Stimulated activated CD8-positive, alpha-beta memory T cell treated with anti-CD3 and anti-CD28 coated beads, Interleukin-12 subunit alpha, Interleukin-12 subunit beta, amount 100 ng/mL, for 1 hour (primary cell): ENCODE measurements at places on chromosomes 11 and 22.

- DNase-seq: no peak
These were observed 110.4 kb downstream of the WNT11 start for GRCh38 chr11:76095891-76096290.

DNA sequence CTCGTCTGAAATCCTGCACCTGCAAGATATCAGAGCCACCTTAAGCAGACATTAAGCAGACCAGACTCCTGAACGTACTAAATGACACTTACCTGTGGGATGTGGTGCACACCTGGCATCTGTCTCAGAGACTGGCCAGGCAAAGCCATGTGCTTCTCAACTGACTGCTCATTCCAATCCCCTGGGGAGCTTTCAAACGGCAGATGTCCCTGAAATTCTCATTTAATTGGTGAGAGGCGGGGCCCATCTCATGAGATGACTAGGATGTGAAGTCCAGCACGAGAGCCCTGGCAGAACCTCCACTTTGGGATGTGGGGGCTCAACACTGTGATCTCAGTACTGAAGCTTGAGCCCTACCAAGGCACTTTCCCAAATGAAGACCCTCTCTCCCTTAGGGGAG, 84.9 kb upstream of the HMGXB4 start:
- DNase-seq: no peak

DNA sequence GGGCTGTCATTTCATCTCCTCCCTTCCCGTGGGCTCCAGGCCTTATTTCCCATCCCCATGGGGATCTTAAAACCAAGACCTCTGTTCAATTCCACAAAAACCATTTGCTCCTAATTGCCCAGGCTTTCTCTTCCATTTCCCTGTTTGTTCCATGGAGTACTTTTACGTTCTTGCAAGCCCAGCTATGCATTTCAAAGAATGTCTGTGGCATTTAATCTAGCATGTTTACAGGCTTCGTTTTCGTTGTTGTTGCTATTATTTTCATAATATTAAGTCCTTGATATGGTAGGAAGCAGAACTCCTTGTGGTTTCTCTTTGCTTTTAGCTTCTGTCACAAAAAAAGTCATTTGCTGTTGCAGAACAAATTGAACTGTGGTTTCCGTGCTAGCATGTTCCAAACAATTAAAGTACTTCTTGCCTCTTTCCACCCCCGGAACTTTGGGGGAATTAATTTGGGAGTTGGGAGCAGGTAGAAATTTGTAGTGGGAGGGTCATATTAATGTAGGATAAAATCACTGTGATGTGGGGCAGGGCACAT, 68.1 kb upstream of the SLC22A12 start:
- no peak for DNase-seq

DNA sequence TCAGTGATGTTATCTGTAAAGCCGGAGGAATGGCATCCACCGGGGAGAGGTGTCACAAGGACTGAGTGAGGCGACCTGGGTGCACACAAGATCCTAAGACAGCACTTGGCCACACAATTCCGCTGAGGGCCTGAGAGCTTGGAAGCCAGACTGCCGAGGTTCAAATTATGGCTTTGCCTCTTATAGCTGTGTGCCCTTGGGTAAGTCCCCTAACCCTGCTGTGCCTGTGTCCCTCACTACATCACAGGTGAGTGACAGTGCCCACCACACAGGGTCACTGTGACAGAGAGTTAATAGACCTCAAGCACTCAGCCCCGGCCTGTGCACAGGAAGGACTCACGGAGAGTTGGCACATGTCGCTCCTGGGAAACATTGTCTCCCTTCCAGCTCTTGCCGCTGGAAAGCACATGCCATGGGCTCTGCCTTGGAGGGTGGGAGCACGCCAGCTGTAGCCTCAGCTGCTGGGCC, 592 bp downstream of the RHOD start:
- no peak for DNase-seq

DNA sequence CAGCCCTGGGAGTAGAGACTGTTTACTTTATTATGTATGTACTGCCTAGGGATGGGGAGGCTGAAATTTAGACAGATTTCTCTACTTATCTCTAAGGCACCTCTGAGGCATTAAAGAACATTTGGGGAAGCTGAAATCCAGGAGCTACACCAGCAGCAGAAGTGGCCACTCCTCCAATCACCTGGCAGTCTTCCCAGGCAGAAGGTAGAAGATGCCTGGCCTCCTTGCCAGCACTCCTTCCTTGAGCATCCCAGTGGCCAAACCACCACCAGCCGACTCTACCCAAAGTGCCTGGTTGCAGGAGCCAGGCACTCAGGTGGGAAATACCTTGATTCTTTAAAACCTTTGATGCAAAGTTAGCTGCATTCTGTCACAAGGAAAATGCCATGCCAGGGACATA, 1.9 kb upstream of the FAT3 start:
- no peak for DNase-seq

GRCh38 chr11:36012979-36013378, 69.1 kb downstream of the LDLRAD3 start:
- DNase-seq: no peak

DNA sequence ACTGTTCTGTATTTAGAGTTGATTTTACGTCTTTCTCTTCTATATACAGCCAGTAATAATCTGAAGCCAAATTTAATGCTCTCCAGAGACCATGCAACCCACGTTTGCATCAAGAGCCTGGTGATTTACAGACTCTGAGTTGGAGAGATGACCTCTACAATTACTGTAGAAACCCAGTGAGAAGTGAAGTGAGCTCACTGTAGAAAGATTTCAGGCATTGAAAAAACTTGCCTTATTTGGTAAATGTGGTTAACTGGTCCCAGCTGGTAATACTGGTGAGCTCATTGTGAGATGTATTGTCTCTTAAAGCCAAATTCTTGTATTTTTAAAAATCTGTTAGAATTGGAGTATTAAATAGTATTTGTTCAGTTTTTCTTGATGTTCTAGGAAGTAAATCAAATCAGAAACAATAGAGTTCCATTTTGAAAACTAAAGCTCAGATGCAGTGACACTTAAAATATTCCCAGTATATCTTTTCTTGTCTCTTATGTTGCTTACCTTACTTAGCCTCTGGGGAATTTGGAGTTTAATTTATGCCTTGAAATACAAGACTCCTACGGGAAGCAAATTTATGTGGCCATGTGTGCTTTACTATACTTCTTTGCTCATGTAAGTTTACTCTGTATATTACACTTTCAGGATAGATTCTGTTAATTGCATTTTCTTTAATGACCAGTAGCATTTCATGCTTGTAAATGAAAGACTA, 189.9 kb downstream of the ARHGAP42 start:
- DNase-seq: no peak

DNA sequence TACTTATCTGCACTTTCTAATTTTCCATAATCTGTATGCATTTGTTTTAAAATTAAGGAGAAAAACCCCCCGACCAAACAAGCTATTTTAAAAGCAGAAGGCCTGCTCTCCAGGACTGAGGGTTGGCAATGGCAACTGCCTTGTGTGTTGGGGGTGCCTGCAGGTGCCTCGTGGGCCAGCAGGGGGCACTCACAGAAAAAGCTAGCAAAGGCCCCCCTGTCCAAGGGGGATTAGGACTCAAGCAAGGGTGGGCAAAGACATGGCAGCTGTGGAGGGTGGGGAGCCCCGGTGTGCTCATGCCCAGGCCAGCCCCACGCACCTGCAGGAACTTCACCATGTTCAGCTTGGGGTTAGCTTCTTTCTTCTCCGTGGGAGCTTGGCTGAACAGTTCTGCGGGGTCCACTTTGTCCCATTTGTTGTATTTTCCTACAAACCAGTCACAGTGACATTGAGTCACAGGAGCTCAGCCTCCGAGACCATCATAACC, 10.3 kb downstream of the TOP3B start:
- DNase-seq: peak; percentile 22

DNA sequence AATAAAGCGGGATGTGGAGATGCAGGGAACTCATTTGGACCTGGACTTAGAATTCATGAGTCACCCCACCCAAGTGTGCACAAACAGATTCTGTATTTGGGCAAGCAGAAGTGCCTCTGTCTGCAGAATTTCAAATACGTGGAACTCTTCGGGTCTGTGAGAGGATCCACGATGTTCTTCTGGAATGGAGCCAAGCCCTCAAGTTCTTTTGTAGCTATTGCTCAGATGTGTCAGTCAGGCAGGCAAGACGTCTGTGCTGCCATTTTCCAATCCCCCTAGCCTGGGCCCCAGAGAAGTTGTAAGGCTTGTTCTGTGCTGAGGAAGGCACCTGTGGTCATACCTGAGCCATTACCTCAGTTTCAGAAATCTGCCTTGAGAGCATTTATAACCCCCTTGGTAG, 132.8 kb upstream of the RASSF10 start:
- DNase-seq: no peak

DNA sequence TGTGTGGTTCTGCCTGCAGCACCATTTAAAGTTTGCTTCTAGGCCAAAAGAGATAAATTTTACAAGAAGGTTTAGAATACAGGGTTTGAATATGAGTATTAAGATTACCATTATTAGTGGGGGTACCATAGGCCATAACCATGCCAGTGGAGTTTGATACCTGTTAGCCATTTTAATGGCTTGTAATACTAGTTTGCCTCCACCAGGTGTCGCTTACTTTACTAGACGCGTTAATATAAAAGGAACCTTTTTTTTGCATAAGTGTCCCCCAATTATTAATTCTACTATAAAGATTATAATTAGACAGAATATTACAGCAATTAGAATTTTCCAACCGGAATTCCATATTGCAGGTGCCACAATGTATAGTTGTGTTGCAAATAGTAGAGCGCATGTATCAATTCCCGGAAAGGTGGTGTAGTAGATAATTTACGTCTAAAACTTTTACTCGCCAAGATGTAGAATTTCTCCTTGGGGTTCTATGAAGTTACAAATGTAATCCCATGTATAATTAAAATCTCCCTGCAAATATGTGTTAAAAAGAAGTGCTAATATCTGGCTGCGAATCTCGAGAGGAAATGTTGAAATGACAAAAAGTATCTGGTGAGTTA, 16.1 kb downstream of the MS4A6E start:
- DNase-seq: no peak

DNA sequence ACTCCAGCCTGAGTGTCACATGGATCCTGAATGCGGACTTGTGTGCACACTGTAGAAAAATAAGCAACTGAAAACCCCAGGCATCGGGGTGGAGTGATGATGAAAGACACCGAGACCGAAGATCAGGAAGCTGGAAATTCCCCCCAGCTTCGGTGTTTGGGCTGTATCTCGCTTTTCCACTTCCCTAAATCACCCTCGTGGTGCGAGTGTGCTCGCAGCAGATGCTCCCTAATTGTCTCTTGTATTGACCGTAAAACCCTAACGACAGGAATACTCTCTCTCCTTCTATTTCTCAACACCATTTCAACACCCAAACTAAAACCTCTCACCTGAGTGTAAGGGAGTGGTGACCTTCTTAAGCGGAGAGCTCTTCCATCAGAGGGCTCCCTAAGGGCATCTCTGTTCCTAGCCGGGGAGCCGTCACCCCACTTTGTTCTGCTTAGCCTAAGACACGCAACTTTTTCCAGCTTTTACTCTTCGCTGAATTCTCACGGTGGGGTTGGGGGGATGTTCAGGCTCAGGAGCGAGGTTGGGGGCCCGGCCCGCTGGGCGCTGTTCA, 635 bp upstream of the GRK3 start:
- no peak for DNase-seq

GRCh38 chr11:6725386-6725896, 42.3 kb upstream of the MRPL17 start:
- DNase-seq: no peak

DNA sequence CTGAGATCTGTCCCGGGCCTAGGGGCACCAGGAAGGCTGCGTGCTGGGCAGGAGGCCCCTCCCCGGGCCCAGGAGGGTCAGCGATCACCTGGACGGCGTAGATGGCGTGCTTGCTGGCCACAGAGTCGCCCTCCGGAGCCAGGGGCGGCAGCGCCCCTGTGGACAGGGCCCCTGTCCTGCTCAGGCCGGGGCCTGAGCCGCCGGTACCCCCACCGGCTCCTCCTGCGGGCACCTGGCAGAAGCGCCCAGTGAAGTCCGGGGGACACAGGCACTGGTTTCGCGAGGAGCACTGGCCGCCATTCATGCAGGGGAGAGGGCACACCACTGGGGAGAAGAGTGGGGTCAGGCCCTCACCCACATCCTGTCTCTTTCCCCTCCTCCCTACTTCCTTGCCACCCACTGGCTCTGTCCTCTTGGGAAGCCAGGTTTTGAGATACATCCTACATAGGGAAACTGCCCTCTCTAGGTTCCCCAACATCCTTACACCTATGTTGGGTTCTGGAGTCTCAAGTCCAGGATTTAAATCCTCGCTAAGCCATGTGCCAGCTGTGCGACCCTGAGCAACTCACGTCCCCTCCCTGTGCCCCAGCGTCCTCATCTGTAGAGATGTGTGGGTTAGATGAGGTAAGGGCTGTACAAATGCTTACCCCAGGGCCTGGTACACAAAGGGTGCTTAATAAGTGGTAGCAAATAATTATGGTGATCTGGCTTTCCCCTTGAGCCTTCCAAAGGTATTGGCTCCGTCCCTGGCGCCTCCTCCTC, 3.9 kb downstream of the LTBP3 start:
- DNase-seq: no peak

- DNase-seq: no peak
These were observed 47.9 kb downstream of the ALX4 start for GRCh38 chr11:44261800-44262591.

- DNase-seq: no peak
These were observed 14.2 kb downstream of the F2 start for GRCh38 chr11:46733234-46733633.

DNA sequence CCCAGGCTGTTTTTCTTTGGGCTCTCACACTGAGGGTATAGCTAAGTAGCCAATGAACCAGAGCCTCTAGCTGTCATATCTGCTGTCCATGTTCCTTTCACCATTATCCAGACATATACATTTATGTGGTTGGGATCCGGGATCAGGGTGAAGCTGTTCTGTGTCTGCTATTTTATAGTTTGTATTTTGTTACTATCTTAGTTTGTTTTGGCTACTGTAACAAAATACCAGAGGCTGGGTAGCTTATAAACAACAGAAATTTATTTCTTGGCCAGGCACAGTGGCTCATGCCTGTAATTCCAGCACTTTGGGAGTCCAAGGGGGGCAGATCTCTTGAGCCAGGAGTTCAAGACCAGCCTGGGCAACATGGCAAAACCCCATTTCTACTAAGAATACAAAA, 40.5 kb upstream of the CABP7 start:
- no peak for DNase-seq

- no peak for DNase-seq
These were observed 6.5 kb downstream of the PIM3 start for GRCh38 chr22:49966774-49967705.

GRCh38 chr11:27357250-27357649, 5.8 kb downstream of the CCDC34 start:
- DNase-seq: no peak

GRCh38 chr22:43017525-43018460, 2.8 kb upstream of the PACSIN2 start:
- DNase-seq: no peak

DNA sequence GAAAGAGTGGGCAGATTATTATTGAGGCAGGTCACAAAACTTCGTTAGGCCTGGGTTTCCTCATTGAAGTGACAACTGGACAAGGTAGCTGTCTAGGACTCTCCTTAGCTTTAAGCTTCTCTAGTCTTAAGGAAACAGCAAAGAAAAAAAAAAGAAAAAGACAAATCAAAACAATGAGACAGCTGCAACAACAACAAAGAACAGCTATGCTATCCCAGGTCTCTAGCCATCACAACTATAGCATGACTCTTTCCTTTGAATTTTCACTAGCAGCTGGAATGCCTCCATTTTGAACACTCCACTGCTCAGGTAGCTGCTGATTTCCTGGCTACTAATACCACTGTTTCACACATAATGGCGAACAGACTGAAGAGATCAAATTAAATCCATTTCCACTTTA, 302.4 kb upstream of the SORL1-AS1 start:
- DNase-seq: no peak
